ENCODE measurements at places on chromosomes 1 and 21.

DNA sequence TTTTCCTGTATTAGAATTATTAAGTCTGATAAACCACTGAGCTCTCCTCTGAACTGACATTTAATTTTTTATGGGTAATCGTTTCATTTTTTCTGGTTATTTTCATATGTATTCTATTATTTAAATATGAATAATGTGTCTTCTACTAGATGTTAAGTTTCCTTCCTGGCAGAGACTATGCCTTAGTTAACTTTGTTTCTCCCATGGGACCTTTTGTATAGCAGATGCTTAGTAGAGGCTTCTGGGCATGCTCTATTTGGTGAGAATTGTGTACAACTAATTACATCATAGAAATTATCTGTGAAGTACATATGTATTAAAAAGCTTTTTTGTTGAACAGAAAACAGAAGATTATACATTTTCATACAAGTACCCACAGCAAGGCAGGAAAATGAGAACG lies 23.4 kb downstream of the CTBS start:
- no peak for DNase-seq

GRCh38 chr1:156583821-156584622 lies 4.5 kb downstream of the TTC24 start:
- DNase-seq, result peak; percentile 88

DNA sequence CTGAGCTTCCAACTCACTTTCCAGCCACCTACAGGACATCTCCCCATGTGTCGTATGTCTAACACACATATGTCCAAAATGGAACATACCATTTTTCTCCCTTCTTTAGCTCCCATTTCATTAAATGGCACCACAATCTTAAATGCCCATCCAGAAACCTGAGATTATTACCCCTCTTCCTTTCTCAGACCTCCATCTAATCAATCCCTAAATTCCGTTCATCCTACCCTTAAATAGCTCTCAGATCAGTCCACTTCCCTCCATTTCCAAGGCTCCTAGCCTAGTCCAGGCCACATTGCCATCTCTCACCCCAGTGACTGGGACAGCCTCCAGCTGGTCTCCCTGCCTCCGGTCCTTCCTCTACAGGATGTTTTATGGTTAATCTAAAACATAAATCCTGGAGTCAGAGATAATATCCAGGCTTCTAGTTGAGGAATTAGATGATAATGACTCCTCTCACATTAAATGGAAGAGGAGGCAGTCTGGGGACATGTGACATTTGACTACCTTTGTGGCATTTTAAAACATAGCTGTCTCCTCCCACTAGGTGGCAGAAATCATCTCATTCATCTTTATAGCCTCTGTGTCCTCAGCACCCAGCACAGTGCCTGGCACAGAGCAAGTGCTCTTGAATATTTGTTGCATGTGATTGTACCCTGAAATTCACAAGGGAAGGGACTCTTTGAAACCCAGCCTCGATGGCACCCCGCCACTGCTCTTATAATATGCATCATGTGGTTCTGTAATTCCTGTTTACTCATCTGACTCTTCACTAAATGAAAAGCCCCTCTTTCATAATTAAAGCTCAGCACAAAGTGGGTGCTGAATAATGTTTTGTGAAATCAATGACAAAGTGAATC lies 102.3 kb downstream of the TMEM53 start:
- DNase-seq, result peak; percentile 63

- DNase-seq, result no peak
These were observed 46.7 kb downstream of the SMYD3 start for GRCh38 chr1:246460406-246460805.

- DNase-seq, result no peak
These were observed 52.5 kb downstream of the RWDD3 start for GRCh38 chr1:95286479-95286878.

DNA sequence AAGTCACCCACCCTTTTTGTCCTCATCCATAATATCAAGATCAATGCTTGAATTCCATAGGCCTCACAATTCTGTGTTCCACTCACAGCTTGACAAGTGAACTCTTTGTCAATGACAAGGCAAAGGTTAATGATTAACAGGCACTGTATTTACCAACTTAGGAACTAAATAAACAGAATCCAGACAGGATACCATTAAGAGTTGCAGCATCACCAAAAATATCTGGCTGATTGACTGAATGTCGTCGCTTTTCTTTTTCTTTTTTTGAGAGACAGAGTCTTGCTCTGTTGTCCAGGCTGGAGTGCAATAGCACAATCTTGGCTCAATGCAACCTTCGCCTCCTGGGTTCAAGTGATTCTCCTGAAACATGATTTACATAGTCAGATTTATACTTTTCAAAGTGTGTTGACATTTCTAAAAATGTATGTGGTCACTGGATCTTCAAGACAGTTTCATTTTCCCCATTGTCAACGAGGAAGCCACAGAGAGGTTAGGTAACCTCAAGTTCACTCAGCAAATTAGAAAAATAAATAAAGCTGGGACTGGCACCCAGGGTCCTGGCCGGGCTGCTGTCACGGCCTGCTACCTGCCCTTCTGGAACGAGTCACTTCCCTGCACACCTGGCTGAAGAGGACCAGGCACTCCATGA lies 81.0 kb downstream of the PDE9A start:
- peak; percentile 24 for DNase-seq

DNA sequence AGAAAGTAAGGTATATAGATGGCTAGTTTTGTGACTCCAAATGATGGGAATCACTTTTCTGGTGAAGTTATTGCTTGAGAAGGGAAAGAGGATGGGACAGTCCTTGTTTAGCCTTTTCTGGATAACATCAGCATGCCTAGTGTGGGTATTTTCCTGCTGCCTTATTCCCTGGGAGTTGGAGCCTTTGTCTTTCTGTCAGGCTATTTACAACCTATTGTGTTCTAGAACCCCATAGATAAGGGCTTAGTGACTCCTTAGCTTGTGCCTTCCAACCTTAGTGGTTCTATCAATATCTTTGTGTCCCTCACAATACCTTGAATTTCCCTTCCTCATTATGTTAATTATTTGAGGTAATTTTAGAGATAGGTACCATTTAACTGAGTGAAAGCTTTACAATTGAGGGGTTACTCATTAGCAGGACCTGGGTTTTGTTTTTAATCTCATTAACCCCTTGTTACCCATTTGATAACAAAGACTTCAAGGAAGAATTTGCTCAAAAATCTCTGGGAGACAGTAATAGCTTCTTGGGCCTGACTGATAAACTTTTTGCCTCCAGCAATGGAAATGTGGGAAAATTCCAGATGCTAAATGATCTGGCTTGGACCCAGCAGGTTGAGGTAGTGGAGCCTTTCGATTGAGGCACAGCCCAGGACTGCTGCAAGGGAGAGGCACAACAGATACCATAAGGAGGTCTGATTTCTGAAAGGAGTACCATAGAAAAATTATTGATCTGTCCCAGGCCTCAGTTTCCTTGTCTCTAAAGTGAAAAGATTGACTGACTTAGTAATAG lies 49.0 kb downstream of the CACHD1 start:
- DNase-seq, result no peak

GRCh38 chr1:236425031-236425663 lies 31.1 kb downstream of the EDARADD start:
- peak; percentile 86 for DNase-seq

GRCh38 chr1:205593532-205593931 lies 38.3 kb downstream of the ELK4 start:
- no peak for DNase-seq

DNA sequence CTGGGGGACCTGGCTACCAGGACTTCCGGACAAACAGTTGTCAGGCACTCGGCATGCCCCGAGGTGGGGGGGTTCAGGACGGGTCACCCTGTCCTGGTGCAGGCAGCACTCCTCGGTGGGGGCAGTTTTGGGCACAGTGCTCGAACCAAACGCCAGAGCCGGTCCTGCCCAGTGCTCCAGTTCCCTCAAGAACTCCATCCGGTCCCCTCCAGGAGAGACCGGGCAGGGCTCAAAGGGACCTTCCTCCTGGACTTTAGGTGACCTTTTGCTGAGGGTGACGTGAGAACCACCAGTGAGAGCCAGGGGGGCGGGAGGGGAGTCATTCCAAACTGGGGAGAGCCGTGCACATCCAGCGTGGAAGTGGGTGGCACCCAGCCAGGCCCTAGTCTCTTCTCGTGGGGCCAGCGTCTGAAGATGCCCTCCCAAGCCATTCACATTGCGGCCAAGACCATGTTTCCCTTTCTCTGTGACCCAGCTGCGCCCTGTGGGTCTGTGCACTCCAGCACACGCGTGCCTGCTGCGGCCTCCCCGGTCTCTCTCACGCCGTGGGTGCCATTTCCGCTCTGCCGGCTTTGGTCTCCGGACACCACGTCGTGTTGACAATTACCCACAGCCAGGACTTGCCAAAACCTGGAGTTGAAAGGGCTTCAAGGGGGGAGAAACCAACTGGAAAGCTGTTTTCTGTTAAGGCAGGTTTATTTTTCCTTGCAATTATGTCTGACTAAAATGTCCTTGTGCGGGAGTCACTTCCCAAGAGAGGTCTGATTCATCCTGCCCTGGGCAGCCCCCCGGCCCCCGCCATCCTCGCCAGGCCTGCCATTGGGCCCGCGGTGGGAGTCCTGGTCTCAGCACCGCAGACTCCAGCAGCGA lies 178.8 kb upstream of the ARHGEF16 start:
- no peak for DNase-seq

GRCh38 chr1:183167676-183168075 lies 18.4 kb upstream of the LAMC2 start:
- no peak for DNase-seq

GRCh38 chr1:157798211-157798610 lies 21.3 kb upstream of the FCRL2 start:
- no peak for DNase-seq

GRCh38 chr1:54237586-54237985 lies 37.6 kb downstream of the MRPL37 start:
- no peak for DNase-seq

GRCh38 chr1:176122282-176122681 lies 84.8 kb downstream of the COP1 start:
- no peak for DNase-seq

DNA sequence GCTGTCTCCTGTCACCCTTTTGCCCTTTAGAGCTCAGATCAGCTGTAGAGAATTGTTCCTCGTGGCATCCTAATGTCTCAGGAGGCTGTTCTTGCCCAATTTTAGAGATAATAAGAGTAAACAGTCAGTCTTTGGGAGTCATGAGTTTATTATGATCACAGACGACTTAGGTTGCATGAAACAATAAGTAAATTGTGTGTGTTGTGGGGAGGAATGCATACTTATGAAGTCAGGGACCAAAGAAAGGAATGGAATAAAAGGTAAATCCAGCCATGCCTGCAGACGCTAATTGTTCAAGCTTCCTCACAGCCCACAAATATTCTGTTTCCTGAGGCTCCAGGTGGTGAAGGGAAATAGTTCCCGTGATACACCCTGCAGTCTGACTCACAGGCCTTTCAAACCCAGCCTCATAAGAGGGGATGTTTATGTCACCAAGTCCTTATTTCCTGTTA lies 897 bp downstream of the EPHX4 start:
- no peak for DNase-seq

GRCh38 chr1:86466109-86466844 lies 2.5 kb upstream of the CLCA1 start:
- DNase-seq, result no peak

- no peak for DNase-seq
These were observed 467.3 kb downstream of the SETD4 start for GRCh38 chr21:35593000-35593502.

GRCh38 chr1:56473582-56474270 lies 105.6 kb downstream of the PLPP3 start:
- DNase-seq, result no peak

GRCh38 chr1:56864430-56864829 lies 9.8 kb downstream of the C8A start:
- no peak for DNase-seq

GRCh38 chr1:211896958-211897357 lies 66.4 kb upstream of the LPGAT1 start:
- DNase-seq, result no peak

DNA sequence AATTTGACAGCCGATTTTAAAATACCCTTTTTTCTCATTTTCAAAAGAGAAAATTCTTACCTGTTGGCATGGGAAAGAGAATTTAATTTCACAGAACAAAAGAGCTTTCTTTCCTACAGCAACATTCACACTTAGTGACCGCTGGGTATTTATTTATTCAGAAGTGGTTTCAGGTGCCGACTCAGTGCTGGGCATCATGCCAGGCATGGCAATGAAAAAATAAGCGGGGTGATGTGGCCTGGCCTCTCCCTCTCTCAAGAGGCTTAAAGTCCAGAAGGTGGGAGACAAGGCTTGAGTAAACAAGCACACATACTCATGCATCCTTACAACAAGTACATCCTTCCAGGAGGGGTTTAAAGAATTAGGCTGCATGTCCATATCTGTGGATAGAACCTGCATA lies 4.1 kb upstream of the PCP4 start:
- no peak for DNase-seq

- DNase-seq, result no peak
These were observed 155.6 kb upstream of the NBPF11 start for GRCh38 chr1:148307583-148308185.

DNA sequence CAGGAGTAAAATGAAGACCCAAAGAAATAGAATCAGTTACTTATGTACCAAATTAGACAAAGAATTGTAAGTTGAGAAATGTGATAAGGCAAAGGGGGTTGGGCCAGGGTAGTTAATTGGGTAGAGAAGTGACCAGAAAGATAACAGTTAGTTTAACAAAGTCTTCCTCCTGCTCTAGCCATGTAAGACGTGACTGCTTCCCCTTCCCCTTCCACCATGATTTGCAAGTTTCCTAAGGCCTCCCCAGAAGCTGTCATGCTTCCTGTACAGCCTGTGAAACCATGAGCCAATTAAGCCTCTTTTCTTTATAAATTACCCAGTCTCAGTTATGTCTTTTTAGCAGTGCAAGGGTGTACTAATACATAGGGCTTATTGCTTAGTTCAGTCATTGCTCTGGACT lies 142.0 kb upstream of the PDE4B start:
- DNase-seq, result no peak

- DNase-seq, result no peak
These were observed 54.7 kb downstream of the PACC1 start for GRCh38 chr1:212359794-212360479.

GRCh38 chr1:31955917-31956736 lies 18.0 kb upstream of the PTP4A2 start:
- DNase-seq, result peak; percentile 81

- no peak for DNase-seq
These were observed 157.8 kb upstream of the LRRC7 start for GRCh38 chr1:69409731-69410456.

DNA sequence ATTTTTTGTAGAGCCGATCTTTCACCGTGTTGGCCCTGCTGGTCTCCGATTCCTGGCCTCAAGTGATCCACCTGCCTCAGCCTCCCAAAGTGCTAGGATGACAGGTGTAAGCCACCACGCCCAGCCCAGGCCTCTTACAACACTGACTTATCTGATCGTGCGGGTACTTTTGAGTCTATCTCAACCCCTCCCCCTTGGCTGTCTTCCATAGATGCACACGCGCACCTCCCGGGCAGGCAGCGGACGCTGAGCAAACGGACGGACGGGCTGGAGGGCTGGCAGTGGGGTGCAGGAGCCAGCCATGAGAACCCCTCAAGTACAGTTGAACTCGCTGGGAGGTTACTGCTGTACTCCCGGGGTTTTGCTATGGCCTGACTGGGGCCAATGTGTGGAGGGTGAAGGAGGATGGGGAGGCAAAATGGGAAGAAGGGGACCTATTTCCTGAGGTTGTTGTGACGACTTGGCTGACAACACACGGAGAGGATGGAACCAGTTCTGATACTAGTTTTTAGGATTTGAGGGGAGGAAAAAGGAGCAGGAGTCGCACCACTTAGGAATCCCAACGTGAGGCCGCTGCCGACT lies 959 bp downstream of the CD58 start:
- DNase-seq, result no peak

- DNase-seq, result no peak
These were observed 119.3 kb upstream of the BMP8A start for GRCh38 chr1:39372105-39372504.

GRCh38 chr1:99315305-99315704 lies 51.0 kb downstream of the PLPPR4 start:
- no peak for DNase-seq
